HS-5 (cell line): ENCODE measurements at places on chromosomes 16 and 17.

- no peak for DNase-seq
Measured at GRCh38 chr17:48997827-48998586, 822 bp downstream of the IGF2BP1 start.

GRCh38 chr16:68782198-68783174 is 45.4 kb downstream of the CDH1 start:
- no peak for DNase-seq

DNA sequence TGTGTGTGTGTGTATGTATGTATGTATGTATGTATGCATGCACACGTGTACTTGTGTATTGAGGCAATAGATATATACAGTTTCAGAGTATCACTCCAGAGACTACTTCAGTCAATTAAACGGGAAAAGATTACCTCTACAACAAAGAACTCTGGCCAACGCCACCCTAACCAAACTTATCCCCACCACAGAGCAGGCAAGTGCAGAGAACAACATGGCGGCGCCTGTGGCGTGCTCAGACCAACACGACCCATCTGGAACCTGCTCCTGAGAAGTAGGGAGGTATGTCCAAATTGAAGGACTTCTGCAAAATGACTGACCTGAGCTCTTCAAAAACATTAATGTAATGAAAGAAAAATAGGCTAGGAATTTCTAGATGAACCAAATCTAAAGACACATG is 12.4 kb downstream of the USP22 start:
- no peak for DNase-seq

- DNase-seq = no peak
Measured at GRCh38 chr16:86501989-86502855, 8.1 kb upstream of the FOXF1 start.

GRCh38 chr17:17205368-17206123 is 587 bp downstream of the PLD6 start:
- DNase-seq = no peak

DNA sequence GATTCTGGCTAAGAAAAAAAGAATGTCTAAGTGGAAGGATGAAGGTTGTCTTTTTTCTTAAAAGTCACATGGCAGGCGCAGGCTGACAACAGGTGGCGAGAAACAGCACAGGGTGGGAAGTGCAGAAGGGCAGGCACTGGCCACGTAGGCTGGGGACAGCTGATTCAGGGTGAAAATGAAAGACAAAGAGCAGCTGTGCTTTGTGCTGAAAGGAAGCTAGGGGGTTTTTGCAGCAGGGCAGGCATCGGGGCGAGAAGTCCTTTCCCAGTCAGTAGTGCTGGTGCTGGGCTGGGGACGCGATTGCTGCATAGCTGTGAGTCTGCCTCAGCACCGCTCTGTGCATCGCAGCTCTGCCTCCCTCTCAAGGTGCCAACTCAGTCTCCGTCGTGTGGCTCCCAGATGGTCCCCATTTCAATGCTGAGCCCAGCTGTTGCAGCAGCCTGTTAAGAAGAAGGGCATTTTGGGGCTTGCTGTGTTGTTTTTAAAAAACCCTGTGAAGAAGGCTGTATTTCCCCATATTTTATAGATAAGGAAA is 183.1 kb upstream of the CCL2 start:
- DNase-seq = no peak

DNA sequence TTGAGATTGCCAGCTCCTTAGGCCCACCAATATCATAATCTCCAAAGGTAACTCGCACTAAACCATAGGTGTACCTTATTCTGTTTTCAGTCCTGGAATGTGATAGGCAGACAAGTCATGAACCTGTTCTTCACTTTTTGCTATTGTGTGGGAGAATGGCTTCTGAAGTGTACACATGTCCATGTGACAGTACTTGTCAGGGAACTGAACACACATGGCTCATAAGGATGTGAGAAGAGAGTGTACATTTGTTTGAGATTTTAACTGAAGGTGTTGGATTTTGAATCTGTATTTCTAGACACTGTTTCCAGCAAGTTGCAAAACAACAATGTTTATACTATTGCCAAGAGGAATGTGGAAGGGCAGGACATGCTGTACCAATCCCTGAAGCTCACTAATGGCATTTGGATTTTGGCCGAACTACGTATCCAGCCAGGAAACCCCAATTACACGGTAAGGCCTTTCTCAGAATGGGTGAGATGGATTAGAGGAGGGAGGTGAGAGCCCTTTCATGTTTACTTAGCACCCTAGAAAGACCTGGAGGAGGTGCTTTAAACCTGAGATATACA is 14.5 kb upstream of the RASL10B start:
- no peak for DNase-seq

- no peak for DNase-seq
Measured at GRCh38 chr17:82300707-82301270, 16.6 kb downstream of the CD7 start.

DNA sequence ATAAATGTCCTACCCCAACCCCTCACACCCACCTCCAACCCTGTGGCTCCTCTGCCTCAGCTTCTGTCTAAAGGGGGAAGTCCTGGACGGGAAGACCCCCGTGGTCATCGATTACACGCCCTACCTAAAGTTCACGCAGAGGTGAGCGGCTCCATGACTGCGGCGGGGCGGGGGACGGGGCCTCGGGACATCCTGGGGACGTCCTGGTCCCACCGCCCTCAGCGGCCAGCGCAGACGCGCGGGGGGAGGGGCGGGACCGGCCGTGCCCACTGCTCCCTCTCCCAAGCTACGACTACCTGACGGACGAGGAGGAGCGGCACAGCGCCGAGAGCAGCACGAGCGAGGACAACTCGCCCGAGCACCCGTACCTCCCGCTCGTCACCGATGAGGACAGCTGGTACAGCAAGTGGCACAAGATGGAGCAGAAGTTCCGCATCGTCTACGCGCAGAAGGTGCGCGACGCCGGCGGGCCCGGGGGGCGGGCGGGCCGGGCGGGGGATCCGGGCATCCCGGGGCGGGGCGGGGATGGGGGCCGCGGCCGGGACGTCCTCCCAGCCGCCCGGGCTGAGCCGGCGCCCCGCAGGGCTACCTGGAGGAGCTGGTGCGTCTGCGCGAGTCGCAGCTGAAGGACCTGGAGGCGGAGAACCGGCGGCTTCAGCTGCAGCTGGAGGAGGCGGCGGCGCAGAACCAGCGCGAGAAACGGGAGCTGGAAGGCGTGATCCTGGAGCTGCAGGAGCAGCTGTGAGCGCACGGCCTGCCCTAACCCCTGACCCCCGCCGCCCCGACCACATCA is 6.7 kb downstream of the RUNDC3A start:
- DNase-seq = no peak

DNA sequence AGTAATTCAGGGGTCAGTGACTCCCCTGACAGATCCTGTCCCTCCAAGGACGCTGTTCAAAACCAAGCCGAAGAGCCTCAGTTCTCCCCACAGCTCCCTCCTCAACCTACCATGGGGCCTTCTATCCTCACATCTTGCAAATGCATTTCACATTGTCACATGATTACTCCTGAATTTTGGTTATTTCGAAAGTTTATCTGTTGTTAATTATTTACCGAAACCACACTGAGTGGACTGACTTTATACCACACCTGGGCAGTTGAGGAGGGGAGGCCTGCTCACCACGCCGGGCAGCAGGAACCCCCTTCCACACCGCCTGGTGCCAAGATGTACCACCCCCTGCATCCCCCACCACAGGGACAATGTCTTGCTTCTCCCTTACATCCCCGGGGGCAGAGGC is 4.7 kb downstream of the TIMP2 start:
- no peak for DNase-seq

DNA sequence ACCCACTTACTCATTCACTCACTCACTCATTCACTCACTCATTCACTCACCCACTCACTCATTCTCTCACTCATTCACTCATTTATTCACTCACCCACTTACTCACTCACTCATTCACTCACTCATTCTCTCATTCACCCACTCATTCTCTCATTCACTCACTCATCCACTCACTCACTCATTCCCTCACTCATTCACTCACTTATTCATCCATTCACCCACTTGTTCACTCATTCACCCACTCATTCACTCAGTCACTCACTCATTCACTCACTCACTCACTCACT is 7.6 kb upstream of the CPSF4L start:
- no peak for DNase-seq

GRCh38 chr17:57943645-57944044 is 11.6 kb downstream of the CUEDC1 start:
- no peak for DNase-seq

DNA sequence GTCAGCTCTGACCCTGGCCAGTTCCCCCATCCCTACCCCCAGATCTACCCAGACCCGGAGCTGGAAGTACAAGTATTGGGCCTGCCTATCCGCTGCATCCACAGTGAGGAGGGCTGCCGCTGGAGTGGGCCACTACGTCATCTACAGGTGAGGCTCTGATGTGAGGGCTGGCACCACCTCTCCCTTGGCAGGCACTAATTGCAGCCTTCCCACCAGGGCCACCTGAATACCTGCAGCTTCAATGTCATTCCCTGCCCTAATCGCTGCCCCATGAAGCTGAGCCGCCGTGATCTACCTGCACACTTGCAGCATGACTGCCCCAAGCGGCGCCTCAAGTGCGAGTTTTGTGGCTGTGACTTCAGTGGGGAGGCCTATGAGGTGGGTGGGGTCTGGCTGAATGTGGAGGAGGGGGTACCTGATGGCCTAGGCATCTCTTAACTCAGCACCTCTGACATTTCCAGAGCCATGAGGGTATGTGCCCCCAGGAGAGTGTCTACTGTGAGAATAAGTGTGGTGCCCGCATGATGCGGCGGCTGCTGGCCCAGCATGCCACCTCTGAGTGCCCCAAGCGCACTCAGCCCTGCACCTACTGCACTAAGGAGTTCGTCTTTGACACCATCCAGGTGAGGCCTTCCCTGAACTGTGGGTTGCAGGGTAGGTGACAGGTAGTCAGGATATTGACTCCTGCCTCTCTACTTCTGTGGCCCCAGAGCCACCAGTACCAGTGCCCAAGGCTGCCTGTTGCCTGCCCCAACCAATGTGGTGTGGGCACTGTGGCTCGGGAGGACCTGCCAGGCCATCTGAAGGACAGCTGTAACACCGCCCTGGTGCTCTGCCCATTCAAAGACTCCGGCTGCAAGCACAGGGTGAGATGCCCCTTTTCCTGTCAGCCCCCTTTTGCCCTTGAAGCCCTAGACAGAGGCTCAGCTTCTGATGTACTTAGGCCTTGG is 4.3 kb downstream of the TRAF4 start:
- no peak for DNase-seq

DNA sequence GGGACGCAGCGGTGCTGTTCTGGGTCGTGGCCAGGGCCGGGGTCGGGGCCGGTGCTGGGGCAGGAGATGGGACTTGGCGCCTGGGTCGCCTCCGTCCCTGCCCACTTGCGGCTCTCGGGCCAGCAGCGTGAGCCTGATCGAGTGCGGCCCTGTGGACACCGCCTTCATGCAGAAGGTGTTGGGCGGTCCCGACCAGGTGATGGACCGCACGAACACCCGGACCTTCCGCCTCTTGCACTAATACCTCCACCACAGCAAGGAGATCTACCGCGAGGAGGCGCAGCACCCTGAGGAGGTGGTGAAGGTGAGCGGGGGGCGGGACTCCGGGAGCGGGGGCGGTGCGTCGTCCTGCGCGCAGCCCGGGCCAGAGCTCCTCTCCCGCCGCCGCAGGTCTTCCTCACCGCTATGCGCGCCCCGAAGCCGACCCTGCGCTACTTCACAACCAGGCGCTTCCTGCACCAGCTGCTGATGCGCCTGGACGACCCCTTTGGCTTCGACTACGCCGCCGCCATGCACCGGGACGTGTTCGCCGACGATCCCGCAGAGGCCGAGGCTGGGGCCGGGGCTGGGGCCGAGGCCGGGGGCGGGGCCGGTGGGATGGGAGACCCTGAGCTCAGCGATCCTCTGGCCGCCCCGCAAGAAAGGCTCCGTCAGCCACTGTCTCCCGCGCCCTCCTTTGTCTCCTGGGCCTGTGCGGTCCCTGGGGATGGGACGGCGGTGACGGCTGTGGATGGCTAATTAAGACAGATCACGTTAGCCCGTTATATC is 4.5 kb upstream of the HSD17B1 start:
- DNase-seq = no peak
